RKO (cell line): ENCODE measurements at places on chromosomes 12 and 14.

- no peak for DNase-seq
These were observed 277.9 kb downstream of the ITPR2 start for GRCh38 chr12:26555139-26555538.

GRCh38 chr12:28107679-28108078 is 82.6 kb upstream of the CCDC91 start:
- no peak for DNase-seq

DNA sequence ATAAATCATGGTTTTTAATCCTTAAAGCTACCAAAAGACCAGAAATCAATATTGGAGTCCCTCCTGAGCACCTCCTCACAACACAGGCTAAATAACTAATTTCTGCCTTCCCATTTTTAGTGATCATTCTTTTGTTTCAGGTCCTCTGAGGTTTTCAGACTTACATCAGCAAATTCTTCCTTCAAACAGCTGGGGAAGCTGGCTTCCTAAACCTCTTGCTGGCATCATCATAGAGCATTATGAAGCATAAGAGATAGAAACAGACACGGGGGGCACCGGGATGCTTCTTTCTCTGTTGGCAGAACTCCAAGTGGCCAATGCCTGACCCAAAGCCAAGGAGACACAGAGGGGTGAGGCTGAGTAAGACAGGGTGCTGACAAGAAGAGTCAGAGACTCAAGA is 47.9 kb upstream of the DBX2 start:
- DNase-seq: no peak

- no peak for DNase-seq
These were observed 4.7 kb upstream of the CREBL2 start for GRCh38 chr12:12606781-12607589.

- no peak for DNase-seq
These were observed 17.0 kb upstream of the NUDT4 start for GRCh38 chr12:93360688-93361087.

GRCh38 chr14:51735851-51736250 is 84.1 kb downstream of the FRMD6 start:
- no peak for DNase-seq
